ENCODE measurements at places on chromosomes 16 and 17.

GRCh38 chr17:21677911-21678310 is 14.4 kb upstream of the KCNJ18 start:
- no peak for DNase-seq

DNA sequence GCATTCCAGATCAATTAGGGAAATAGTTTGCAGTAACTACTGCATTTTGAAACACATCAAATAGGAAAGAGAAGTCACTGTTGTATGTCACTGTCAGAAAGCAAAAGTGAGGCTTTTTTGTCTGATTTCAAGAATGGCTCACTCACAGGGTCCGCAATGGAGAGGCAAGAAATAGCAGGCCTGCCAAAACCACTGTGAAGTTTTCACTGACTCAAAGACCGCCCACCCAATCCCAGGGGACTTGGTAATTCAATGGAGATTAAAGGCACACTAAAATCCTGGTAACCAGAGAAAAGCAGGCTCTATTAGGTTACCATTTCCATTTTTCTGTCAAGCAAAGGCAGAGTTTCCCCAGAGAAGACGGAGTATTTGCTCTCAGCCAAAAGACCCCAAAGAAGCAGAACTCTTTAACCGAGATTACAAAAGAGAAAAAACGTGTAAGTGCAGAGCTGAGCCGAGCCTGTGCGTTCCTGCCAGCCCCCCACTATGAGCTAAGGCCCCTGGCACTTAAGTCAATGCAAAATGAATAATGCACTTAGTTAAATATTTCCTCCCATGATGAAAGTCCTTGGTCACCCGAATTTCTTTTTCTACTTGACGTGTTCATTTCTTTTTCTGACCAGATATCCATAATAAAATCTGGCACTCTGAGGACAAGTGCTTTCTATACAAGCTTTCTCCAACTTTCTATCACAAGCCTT is 57.0 kb downstream of the FOXL1 start:
- no peak for DNase-seq

DNA sequence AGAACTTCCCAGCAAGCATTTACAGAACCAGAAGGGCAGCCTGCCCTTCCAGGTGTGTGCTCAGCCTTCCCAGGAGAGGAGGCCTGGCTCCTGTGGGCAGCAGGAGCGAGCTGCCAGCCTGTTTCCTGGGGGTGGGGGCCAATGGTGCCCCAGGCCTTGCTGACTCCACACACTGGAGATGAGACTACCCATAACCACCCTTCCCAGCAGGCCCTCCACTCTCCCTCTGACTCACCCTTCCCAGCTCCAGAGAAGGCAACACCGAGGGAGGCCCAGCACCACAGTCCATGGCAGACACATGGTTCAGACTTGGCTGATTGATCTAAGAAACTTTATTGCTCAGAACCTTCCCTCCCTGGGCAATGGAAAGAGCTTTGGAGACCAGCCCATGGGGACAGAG is 1.8 kb upstream of the PRSS53 start:
- DNase-seq: no peak

- DNase-seq: no peak
Measured at GRCh38 chr17:28485049-28485448, 11.6 kb downstream of the SLC13A2 start.

DNA sequence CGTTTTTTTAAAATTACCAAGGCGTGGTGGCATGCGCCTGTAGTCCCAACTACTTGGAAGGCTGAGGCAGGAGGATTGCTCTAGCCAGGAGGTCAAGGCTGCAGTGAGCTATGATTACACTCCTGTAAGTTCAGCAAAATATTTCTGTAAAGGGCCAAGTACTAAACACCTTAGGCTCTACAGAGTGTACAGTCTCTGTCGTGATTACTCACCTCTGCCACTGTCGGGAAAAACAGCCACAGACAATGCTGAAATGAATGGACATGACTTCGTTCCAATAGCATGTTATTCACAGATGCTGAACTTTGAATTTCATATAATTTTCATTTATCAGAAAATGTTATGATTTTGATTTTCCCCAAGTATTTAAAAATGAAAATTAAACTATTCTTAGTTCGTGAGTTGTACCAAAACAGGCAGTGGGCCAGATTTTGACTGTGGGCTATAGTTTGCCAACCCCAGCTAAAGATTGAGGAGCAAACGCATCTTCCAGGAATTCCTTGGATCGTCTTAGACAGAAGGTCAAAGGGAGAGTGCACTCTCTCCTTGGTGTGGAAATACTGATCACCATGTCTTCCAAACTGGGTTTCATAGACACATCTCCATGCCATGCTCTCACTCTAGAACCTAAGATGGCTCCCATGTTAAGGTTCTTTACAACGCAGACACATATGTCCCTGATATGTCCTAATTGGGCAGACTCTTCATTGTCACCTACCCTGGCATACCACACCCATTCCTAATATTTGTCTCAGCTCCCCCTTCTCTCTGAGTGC is 89.5 kb downstream of the MARF1 start:
- DNase-seq: no peak

DNA sequence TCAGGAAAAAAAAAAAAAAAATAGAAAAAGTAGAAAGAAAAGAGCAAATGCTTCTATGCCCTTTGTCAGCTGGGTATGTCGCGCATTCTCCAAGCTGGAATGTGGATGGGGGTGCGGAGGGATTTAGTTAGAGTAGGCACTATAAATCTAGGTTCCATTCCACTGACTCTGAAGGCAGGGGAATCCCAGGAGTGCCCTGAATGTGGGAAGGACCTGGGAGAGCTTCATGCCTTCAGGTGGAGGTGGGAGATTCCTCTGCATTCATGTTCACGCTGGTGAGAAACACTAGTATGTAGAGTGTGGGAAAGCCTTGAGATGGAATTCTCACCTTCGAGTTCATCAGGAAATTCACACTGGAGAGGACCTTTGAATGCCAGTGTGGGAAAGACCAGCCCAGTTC is 12.4 kb downstream of the ZNF232 start:
- DNase-seq: no peak

Measured in hematopoietic multipotent progenitor cell treated with erythropoietin and hydrocortisone succinate and interleukin-3 and kit ligand, for 4 days (in vitro differentiated cells).